ENCODE measurements at places on chromosomes 2 and 18. TPM values are rescaled to one million over a fixed set of nuclear protein-coding genes. Genes with fewer than 3 reads are reported as not detected.

GRCh38 chr2:239651859-239652258, 251.0 kb upstream of the HDAC4 start:
- DNase-seq = no peak

DNA sequence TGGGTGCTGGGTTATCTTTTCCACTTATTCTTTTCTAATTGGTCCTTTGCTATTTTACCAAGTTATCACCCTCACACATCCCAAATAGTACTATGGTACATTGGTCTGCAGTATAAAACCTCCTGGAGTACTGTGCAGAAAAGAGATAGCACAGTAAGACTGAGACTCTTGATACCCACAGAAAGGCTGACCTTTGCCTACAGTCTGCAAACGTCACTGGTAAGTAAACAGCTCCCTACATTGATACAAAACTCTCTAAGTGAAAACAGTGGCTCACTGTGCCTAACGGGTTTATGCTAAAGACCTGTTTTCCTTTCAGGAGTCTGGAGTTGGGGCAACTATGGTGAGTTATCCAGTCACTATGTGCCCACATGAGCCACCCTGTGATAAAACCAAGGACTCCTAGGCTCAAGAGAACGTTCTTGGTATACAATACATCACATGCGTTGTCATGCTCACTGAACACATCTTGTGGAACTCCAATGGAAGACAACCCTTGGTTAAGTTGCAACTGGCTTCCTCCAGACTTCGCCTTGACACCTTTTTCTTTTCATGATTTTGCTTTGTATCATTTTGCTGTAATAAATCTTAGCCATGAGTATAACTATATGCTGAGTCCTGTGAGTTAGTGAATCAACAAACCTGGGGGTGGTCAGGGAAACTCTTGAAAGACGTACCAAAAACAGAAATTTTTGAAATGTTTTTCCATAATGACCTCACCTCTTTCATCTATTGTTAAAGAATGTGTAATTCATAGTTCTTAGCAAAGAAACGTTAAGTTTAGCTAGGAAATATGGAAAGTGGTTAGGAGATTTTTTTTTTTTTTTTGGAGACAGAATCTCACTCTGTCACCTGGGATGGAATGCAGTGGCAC, 104.9 kb downstream of the C2orf74 start:
- no peak for DNase-seq

CDH19 gene
- total RNA-seq = 6.0 TPM

GRCh38 chr2:206890926-206891325, 48.4 kb upstream of the CPO start:
- DNase-seq = no peak

- DNase-seq = no peak
These were observed 36.5 kb downstream of the LPIN2 start for GRCh38 chr18:2976218-2977132.

- no peak for DNase-seq
These were observed 520.2 kb upstream of the MYT1L start for GRCh38 chr2:2851316-2851715.

ASB1 gene
- 25.1 TPM for total RNA-seq

ANO7 gene
- total RNA-seq = 2.3 TPM

DNA sequence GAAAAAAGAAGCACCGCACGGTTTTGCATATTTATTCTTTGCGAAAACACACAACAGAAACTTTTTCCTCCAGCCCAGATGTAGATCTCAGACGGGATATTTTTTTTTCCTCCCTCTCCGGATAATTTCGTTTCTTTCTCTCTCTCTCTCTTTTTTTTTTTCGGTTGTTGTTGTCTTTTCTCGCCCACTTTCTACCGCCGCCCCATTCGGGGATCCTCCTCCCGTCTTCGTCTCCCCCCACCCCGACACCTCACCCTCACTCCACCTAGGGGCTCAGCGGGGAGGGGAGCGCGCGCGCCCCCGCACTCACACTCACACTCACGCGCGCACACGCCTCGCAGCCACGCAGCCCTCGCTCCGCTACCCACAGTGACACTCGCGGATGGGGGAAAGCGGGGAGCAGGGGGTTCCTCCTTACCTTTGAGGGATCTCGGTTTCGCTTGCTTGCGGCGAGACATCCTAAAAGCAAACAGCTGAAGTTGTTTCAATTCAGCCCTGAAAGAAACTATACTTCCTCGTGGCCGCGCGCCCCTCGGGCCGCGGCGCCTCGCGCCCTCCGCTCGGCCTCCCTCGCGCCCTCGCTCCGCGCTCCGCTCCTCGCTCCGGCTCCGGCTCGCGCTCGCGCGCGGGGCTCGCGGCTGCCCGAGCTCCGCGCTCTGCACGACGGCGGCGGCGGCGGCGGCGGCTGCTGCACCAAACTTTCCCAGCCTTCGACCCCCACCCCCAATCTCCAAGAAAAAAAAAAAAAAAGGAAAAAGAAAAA, 1.3 kb downstream of the ZNF521 start:
- DNase-seq = peak; percentile 50

- no peak for DNase-seq
These were observed 66.5 kb downstream of the KCTD18 start for GRCh38 chr2:200443376-200443775.

- no peak for DNase-seq
These were observed 156.4 kb upstream of the PXDN start for GRCh38 chr2:1900732-1901131.

C1QL2 gene
- not detected for total RNA-seq

DNA sequence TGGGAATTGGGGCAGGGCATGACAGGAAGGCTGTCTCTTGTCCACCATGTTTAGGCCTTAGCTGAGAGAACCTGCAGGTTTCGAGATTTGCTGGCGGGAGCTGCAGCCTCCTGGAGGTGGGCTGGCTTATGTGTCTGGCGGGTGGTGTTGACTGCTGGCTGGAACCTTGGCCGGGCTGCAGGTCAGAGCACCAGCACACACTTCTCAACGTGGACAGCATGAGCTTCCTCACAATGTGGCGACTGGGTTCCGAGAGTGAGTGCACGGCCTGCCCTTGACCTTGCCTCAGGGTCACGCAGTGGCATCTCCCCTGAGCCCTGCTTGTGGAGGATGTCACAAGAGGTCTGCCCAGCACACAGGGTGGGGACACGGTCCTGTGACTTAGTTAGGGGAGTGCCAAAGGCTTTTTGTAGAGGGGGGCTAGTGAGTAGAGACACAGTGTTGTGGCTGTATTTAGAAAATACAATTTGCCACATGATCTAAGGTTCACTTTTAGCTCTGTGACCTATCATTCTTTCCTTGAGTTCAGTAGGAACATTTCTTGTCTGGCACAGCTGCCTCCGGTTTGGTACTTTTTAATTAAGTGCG, 134.8 kb downstream of the SEPTIN10 start:
- DNase-seq = no peak

ASAP2 gene
- total RNA-seq = 12.9 TPM

DNA sequence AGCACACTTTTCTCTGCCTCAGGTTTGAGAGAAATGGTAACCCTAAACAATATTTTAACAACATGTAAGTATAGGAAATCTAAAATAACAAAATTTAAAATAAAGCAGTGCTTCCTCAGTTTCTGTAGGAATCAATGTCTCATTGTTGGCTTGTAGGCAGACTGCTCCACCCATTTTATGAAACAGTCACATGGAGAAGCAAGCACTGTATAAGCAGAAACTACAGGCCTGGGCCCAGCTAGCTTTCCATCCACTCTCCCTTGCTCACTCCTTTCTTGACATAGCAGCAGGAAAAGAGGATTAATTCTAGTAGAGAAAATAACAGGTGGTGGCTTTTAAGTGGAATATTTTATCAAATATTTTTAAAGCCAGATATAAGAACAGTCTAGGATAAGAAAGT, 97.2 kb downstream of the PLEKHM3 start:
- no peak for DNase-seq

LBX2 gene
- total RNA-seq = 0.53 TPM

EDAR gene
- not detected for total RNA-seq
